ENCODE measurements at places on chromosomes 2 and 18.

- no peak for DNase-seq
Measured at GRCh38 chr2:129738799-129739198, 240.7 kb upstream of the RAB6C start.

- DNase-seq, result no peak
Measured at GRCh38 chr18:76725445-76725844, 96.9 kb upstream of the ZNF236 start.

DNA sequence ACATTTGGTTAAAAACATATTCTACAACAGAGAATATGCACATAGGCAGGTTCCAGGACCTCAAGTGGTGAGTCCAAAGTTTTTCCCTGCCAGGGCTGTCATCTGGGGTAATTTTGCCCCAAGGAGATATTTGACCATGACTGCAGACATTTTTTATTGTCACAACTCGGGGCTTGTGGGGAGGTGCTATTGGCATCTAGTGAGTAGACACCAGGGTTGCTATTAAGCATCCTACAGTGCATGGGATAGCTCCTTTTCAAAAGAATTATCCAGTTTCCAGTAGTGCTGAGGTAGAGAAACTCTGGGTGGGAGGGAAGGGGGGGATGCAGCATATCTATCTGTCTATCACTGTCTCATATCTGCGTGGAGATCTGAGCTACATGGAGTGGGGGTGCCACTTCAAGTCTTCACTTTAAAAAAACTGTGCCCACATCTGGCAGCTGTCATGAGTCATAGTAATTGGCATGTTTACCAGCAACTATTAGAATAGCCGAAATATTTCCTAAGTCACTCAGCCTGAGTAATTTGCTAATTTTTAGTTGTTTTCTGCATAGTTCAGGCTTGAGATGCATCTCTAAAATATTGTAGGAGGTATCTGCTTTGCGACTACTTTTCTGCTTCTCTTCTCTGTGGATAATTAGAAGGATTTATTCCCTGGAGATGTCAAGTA, 254.0 kb upstream of the RBMS1 start:
- DNase-seq, result no peak

DNA sequence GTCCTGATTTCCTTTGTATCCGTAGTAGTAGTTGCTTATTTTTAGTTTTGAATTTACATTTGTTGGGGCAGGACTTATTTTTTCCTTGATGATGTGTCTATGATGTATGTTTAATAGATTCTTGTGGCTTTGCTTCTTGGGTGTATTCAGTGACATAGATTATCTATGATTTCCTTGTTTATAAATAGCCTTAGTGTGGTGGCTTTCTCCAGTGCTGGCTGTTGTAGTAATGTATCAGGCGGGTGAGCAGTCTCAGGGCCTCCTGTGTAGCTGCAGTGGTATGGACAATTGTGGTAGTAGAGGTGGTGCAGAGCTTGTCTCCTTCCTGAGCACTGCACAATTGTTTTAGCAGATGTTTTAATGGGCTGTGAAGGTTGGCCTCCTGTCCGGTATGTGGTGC, 60.5 kb downstream of the SMCHD1 start:
- DNase-seq, result no peak

DNA sequence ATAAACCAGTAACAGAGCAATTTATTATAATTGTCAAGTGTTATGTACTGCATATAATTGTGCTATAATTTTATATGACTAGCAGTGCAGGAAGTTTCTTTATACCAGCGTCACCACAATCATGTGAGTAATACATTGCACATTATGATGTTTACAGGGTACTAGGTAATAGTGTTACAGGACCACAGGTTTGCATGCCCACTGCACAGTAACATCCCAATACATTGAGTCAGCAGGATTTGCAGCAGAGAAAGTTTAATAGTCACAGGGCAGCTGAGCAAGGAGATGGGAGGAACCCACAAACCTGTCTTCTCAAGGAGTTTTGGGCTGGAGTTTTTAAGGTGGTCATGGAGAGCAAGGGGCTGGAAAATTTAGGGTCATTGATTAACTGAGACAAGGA, 1042.9 kb upstream of the ACVR2A start:
- DNase-seq, result no peak

GRCh38 chr2:206096876-206097275, 10.9 kb upstream of the INO80D start:
- no peak for DNase-seq

GRCh38 chr2:163077241-163077640, 238.7 kb upstream of the KCNH7 start:
- no peak for DNase-seq

- DNase-seq, result no peak
Measured at GRCh38 chr2:198703281-198703680, 754.5 kb downstream of the SATB2 start.

DNA sequence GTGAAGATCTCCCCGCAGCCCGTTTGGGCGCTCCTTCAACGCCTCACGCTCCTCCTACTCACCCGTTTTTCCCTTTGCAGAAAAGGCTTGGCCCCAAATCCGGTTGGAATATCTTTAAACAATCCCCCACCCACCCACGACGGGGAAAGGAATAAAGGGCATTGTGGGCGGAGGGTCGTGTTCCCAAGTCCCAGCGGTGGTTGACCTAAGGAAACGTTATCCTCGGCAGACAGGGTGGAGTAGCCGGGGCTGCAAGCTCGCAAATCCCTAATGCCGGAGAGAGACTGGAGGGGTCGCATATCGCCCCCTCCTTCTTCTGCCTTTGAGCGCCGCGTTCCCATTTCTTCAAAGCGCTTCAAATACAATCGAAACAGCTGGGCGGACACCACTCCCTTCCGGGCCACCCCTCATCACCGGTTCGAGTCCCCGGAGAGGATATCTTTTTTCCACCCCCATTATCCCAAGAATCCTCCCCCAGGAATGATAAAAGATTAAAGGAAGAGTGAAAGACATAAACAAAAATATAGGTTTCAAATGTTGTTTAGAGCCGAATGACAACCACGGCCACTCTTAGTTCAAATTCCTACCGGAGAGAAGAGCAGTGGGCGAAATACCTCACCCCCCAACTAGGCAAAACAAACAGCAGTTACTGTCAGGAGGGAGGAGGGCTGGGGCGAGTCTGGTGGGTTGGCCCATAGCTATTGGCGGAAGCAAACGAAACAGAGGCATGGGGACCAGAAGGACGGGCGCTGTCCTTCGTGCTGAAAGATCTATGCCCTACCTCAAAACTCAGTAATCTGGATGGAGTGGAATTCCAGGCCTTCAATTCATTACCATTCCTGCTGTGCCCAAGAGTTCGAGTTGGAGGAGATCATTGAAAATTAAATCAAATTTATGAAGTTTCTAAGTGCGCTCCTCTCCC, 2.8 kb upstream of the GAD1 start:
- no peak for DNase-seq

- DNase-seq, result no peak
Measured at GRCh38 chr2:214126135-214126534, 284.7 kb upstream of the VWC2L start.

GRCh38 chr2:234158812-234159211, 108.3 kb downstream of the SPP2 start:
- DNase-seq, result no peak
